ENCODE measurements at places on chromosomes 6 and 20. TPM values are rescaled to one million over a fixed set of nuclear protein-coding genes. Genes with fewer than 3 reads are reported as not detected.

Gene SALL4
- 0.46 TPM for total RNA-seq

Gene SERINC3
- total RNA-seq = 69.6 TPM

Gene MYBL2
- total RNA-seq = 19.8 TPM

Gene TLDC2
- total RNA-seq = not detected

Gene ARHGAP18
- 98.8 TPM for total RNA-seq

Gene CLIC5
- total RNA-seq = not detected

Gene HLA-G
- not detected for total RNA-seq

Gene HAO1
- total RNA-seq = not detected

Gene SYCP2
- total RNA-seq = 0.30 TPM

Gene GLP1R
- not detected for total RNA-seq

Gene TUBB2B
- 3.6 TPM for total RNA-seq

Gene TP53TG5
- not detected for total RNA-seq

Gene TSBP1
- total RNA-seq = not detected

Gene SLC17A2
- total RNA-seq = not detected

Gene MUC22
- not detected for total RNA-seq

Gene RCAN2
- 0.32 TPM for total RNA-seq

Gene DAAM2
- total RNA-seq = not detected

Gene ZNF217
- 19.0 TPM for total RNA-seq

Gene ZNF831
- not detected for total RNA-seq

Gene RIMS4
- not detected for total RNA-seq

Gene SNX9
- 33.6 TPM for total RNA-seq

Gene BMP6
- 248 TPM for total RNA-seq

Gene SLA2
- total RNA-seq = not detected

Gene NNAT
- under 0.01 TPM for total RNA-seq

Gene PRSS16
- total RNA-seq = not detected

Gene MYCT1
- total RNA-seq = 133 TPM

Gene TGM3
- total RNA-seq = not detected

Gene PCED1A
- total RNA-seq = 18.5 TPM

Gene WFDC5
- not detected for total RNA-seq

Gene OPRL1
- 0.61 TPM for total RNA-seq

Gene ZC2HC1B
- not detected for total RNA-seq

Gene BLTP3A
- 7.3 TPM for total RNA-seq

Gene ADGB
- not detected for total RNA-seq

All from epithelial cell of umbilical artery (primary cell).